Lower lobe of right lung (tissue), 2 donors: ENCODE measurements at places on chromosomes 2 and 18. TPM values are rescaled to one million over a fixed set of nuclear protein-coding genes. Genes with fewer than 3 reads are reported as not detected.

IL37 gene
- not detected for total RNA-seq

DNA sequence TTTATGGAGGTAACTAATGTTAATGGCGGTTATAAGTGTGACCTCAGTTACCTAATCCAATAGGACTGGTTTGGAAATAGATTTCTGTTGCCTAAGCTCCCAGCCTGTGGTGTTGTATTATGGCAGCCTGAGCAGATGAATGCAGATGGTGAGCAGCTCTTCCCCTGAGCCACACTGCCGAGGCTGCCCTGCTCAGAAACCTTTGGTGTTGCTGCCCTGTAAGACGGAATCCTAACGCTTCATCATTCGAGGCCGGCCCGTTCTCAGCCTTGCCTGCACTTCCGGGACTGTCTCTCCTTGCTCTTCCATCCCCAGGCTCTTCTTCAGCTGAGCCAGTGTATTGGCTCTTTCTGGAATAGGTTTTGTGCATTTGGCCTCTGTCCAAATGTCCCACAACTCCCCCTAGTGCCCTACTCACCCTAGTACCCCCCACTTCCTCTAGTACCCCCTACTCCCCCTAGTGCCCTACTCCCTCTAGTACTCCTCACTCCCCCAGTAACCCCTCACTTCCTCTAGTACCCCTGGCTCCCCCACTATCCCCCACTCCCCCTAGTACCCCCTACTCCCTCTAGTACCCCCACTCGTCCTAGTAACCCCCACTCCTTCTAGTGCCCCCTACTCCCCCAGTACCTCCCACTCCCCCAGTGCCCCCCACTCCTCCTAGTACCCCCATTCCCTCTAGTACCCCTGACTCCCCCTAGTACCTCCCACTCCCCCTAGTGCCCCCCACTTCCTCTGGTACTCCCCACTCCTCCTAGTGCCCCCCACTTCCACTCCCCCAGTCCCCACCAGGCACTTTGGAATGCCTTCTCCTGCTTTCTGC, 106.0 kb upstream of the TAF1B start:
- H3K36me3 ChIP-seq = no peaks in the 10 kb centered on the region
- no peaks in the 10 kb centered on the region for H3K27me3 ChIP-seq
- H3K27ac ChIP-seq = no peak overlapping the region
- H3K4me1 ChIP-seq = peaks cover 13% of the 10 kb centered on the region
- no peak overlapping the region for H3K4me3 ChIP-seq
- DNase-seq = no peak

DNA sequence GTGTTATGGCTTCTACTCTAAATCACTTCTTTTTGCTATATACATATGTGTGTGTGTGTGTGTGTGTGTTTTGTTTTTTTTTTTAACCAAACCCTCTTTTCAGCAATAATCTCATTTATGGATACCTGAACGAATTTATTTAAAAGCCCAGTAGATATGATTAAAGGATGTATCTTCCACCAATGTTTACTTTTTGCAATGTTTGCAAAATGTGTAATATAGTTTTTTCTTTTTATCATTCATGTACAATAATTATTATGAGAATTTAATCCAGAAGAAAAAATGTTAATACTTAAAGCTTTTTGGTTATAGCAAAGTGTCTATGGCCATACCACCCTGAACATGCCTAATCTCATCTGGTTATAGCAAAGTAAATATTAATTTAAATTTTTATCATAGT, 1.6 kb upstream of the CNDP2 start:
- H3K4me1 ChIP-seq = peaks cover 26% of the 10 kb centered on the region
- no peaks in the 10 kb centered on the region for H3K36me3 ChIP-seq

GRCh38 chr2:145563741-145564615, 1044.1 kb upstream of the ZEB2 start:
- DNase-seq = no peak
- no peak overlapping the region for H3K4me3 ChIP-seq
- no peaks in the 10 kb centered on the region for H3K4me1 ChIP-seq
- no peaks in the 10 kb centered on the region for H3K27me3 ChIP-seq
- H3K36me3 ChIP-seq = no peaks in the 10 kb centered on the region
- no peak overlapping the region for H3K27ac ChIP-seq

- no peaks in the 10 kb centered on the region for H3K27me3 ChIP-seq
- H3K36me3 ChIP-seq = no peaks in the 10 kb centered on the region
- no peak for DNase-seq
- H3K27ac ChIP-seq = no peak overlapping the region
These were observed 592.6 kb downstream of the SLC4A3 start for GRCh38 chr2:220220009-220220408.

DNA sequence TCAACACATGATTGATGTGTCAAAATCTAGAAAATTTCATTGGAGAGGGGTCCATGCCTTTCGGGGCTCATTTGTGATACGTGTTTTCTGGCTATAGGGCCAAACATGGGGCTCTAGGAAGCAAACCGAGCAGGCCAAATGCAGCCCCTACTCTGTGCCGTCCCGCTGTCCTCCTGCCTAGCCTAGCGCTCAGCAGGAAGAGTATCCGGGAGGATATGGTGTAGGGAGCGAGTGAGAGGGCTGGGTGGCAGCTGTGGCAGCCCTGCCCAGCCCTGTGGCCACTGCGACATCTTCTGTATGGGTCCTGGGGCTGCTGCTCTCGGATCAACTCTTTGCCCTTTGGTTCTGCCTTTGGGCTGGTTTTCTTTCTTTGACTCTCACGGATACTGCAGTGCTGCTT, 120.1 kb upstream of the MAP3K20 start:
- no peak for DNase-seq
- no peak overlapping the region for H3K4me3 ChIP-seq
- no peaks in the 10 kb centered on the region for H3K27me3 ChIP-seq

ERBB4 gene
- total RNA-seq = 25.3 TPM

DNA sequence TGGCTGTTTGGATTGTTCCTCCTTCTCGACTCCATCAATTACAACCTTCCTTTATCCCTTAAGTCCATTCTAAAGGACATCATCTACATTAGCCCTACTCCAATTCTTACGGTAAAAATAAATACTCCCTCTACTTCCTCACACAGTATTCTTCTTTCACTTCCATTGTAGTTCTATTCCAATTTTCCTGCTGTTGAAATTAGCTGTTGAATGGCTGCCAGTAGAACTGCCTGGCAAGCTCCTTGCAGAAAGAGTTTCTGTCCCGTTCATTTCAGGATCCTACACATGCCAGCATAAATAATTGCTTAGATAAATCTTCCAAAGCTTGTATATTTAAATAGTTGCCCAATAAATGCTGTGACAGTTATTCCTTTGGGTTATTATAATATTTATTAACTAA, 459.3 kb upstream of the TRIB2 start:
- H3K4me3 ChIP-seq = no peak overlapping the region
- no peak for DNase-seq
- H3K4me1 ChIP-seq = no peaks in the 10 kb centered on the region
- H3K27me3 ChIP-seq = no peaks in the 10 kb centered on the region

MC2R gene
- not detected for total RNA-seq

FZD7 gene
- total RNA-seq = 15.2 TPM

UGT1A8 gene
- total RNA-seq = not detected

GRCh38 chr2:172179045-172179701, 76.5 kb upstream of the DLX2 start:
- no peak for DNase-seq
- no peaks in the 10 kb centered on the region for H3K4me1 ChIP-seq
- H3K27me3 ChIP-seq = no peaks in the 10 kb centered on the region
- H3K27ac ChIP-seq = no peak overlapping the region
- no peaks in the 10 kb centered on the region for H3K36me3 ChIP-seq
- H3K4me3 ChIP-seq = no peak overlapping the region

GRCh38 chr2:3634596-3635121, 23.3 kb upstream of the ALLC start:
- no peaks in the 10 kb centered on the region for H3K27me3 ChIP-seq
- no peak overlapping the region for H3K4me3 ChIP-seq
- no peaks in the 10 kb centered on the region for H3K4me1 ChIP-seq
- DNase-seq = no peak
- no peak overlapping the region for H3K27ac ChIP-seq

GRCh38 chr18:6161549-6161948, 253.2 kb downstream of the L3MBTL4 start:
- H3K27ac ChIP-seq = no peak overlapping the region
- no peaks in the 10 kb centered on the region for H3K27me3 ChIP-seq
- no peaks in the 10 kb centered on the region for H3K4me1 ChIP-seq
- no peak for DNase-seq

DNA sequence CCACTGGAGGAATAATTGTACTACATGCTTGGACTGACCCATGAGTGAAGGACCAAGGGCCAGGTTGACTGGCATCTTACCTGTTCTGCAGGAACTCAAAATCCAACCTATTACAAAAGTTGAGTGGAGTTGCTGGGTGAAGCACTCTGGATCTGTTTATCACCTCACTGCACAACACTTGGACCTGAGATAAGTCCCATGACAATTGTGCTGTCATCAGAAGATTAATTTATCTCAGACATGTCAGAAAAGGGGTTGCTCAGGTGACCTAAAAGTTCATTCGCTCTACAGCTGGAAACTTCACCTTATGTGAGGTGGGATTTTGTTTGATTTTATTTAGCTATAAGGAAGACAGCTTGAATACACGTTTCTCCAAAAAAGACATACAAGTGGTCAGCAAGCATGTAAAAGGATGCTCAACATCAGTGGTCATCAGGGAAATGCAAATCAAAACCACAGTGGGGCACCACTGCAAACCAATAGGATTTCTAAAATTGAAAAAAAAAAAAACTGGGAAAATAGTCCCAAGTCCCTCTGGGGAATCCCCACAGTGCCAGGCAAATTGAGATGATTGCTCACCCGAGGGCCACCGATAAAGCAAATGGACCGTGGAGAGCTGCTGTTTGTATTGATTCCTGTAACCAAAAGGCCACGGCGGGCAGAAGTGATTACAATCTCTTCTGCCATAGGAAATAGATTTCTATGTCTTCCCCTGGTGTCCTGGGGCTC, 65.8 kb upstream of the SLC35F5 start:
- no peaks in the 10 kb centered on the region for H3K27me3 ChIP-seq
- no peak for DNase-seq
- no peak overlapping the region for H3K4me3 ChIP-seq

DNA sequence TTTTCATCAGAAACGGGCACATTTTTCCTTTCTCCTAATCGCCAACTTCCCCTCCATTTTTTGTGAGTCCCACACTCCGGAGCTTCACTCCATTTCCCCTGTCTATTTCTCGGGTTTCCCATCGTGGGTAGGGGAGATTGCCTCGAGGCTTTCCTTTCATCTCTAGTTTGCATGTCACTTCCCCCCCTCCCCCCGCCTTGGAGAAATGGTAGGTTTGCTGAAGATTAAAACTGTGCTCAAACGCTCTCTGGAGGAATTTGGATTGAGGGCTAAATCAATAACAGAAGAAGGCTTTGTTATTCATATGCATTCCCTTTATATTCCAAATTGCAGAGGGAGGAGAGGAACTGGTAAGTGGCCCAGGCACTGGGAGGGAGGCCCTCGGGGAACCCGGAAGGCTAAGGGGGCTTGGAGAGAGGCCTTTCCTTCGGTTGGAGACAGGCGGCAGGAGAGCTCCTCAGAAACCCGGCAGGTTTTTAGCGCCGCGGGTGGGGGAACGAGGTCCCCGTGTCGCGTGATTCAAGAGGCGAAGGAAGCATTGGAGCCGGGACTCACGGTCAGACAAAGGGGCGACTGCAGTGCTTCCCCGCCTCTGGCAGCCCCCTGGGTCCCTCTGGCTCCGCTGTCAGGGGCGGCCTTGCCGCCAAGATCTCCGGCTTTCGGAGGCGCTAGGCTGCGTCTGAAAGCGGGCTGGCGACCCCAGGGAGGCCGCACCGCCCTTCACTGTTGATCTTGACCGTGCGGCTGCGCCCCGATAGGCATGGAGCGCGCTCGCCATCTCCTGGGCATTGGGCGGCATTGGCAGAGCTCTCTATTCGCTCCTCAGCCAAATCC, 2.4 kb upstream of the HOXD12 start:
- no peaks in the 10 kb centered on the region for H3K36me3 ChIP-seq
- H3K4me1 ChIP-seq = peaks cover 26% of the 10 kb centered on the region
- peak; percentile 71 for DNase-seq
- H3K27ac ChIP-seq = no peak overlapping the region
- H3K27me3 ChIP-seq = peaks cover 98% of the 10 kb centered on the region

GRCh38 chr2:205401511-205401910, 280.8 kb upstream of the NRP2 start:
- no peaks in the 10 kb centered on the region for H3K36me3 ChIP-seq
- DNase-seq = no peak
- H3K27ac ChIP-seq = no peak overlapping the region
- no peaks in the 10 kb centered on the region for H3K4me1 ChIP-seq

GRCh38 chr18:73638709-73639108, 508.9 kb downstream of the FBXO15 start:
- no peak for DNase-seq
- no peaks in the 10 kb centered on the region for H3K27me3 ChIP-seq
- H3K4me3 ChIP-seq = no peak overlapping the region

GRCh38 chr18:79629249-79629558, 50.4 kb upstream of the CTDP1 start:
- DNase-seq = no peak
- H3K27ac ChIP-seq = no peak overlapping the region
- peaks cover 22% of the 10 kb centered on the region for H3K27me3 ChIP-seq
- no peaks in the 10 kb centered on the region for H3K36me3 ChIP-seq
- H3K4me1 ChIP-seq = peaks cover 18% of the 10 kb centered on the region
- no peak overlapping the region for H3K4me3 ChIP-seq

TUBA4B gene
- total RNA-seq = 3.5 TPM

GRCh38 chr2:73175663-73176204, 26.6 kb upstream of the NOTO start:
- peaks cover 15% of the 10 kb centered on the region for H3K27me3 ChIP-seq
- H3K4me3 ChIP-seq = peak overlapping the region; percentile 72
- H3K27ac ChIP-seq = peak overlapping the region; percentile 83
- H3K36me3 ChIP-seq = no peaks in the 10 kb centered on the region
